ENCODE measurements at places on chromosomes 6 and 20.

DNA sequence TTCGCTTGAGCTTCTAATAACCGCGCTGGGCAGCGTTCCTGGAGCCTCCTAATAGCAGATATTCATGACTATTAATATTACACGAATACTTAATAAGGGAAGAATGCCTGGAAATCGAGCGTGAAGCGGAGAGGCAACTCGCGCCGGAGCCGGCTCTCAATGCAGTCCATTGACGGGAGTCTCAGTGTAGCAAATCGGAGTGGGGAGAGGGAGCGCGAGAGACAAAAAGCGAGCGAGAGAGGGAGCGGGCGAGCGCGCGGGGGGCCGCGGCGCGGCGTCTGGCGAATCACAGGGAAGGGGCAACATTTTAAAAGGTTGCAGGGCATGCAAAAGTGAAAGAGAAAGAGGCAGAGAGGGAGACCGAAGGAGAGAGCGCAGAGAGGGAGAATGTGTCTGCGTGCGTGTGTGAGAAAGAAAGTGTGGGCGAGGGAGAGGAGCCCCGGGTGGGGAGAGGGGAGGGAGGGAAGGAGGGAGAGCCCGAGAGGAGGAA, 2.9 kb downstream of the TFAP2A start:
- peak; percentile 91 for DNase-seq

GRCh38 chr6:3214898-3215297, 12.6 kb downstream of the TUBB2B start:
- peak; percentile 55 for DNase-seq

DNA sequence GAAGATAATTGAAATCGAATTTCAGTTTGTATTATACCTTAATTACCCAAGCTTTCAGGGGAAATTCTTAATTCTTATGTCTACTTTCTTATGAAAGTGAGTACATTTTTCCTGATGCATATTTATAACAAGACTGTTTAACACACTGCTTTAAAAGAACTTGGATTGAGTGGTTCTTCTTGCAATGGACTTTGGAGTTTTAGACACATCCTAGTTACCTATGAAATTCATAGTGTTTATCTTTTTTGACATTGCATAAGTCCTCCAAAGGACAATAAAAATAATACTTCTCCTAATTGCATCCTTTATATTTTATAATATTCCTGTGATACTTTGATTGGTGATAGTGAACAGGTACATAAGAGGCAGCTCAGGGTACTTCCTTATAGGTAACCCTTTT, 395.6 kb upstream of the FLRT3 start:
- no peak for DNase-seq

GRCh38 chr20:17943343-17943742, 25.3 kb downstream of the SNX5 start:
- DNase-seq = no peak

GRCh38 chr6:170134471-170135440, 156.1 kb downstream of the DLL1 start:
- DNase-seq = no peak

- no peak for DNase-seq
Measured at GRCh38 chr6:164396071-164397047, 913.0 kb downstream of the C6orf118 start.

DNA sequence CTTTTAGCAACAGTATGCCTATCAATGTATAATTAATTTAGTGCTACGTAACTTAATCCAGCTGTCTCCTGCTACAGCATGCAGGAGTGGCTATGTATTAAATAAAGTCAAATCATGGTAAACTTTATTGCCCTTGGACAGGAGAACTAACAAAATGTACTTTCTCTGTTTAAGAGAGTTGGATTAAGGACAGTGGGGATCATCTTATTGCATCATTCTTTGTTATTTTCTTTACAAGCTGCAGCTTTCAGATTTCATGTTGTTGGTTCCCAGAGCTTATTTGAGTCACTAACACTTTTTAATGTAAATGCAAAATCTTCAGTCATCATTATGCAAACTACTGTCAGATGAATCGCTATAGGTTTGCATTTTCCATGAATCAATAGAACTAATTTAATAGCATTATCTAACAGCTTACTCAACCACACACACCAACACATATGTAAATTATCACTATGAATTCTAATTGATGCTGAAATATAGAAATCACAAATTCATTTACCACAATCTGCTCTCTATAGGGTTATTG, 424.7 kb downstream of the MMUT start:
- DNase-seq = peak; percentile 2

DNA sequence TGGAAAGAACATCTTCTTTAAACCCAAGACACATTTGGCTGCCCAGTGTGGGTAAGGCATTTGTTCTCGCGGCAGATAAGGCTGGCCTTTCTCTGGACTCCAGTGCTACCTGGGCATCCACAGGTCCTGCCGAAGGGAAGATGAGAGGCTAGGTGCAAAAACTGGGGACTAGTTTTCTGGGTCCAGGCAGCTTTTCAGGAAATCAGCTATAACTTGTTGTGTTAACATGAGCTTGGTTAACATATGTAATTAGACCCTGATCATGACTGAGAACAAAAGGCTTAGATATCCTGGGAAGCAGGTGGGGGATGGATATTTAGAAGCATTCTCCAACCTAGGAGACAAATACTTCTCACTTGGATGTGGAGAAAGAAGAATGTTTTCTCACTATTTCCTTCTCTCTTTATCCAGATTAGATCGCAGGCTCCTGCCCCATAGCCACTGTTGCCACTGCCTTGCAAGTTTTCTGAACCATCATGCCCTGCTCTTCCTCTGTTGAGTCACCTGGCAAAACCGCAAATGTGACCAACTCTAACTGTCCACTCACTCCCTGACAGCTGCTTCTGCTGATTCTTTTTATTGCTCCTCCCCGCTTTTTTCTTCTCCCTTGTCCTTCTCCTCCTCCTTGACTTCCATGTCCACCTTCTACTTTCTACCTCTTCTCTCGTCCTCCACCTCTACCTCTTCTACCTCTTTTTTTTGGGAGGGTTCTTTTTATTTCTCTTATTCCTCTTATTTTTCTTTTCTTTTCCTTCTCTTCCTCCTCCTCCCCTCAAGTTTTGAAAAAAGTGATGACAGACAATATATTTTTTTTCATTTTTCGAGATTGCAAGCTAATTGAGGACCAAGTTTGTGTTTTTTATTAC, 258.1 kb downstream of the UTRN start:
- peak; percentile 28 for DNase-seq

DNA sequence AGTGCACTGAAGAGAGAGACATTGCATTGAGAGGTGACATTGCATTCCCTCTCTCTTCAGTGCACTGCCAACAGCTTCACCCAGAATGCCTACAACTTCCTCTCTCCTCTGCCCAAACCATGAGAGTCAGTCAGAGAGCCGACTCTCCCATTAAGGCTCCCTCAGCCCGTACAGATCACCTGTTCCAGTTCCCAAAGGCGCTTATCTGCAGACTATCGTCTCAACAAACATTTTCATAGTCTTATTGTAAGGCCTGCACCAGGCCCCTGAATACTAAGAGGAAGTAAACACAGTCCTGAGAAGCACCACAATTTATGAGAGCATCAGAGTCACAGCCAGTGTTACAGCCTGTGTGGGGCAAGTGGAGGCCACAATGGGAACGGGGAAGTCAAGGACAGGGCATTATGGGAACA, 53.7 kb downstream of the GFOD1 start:
- no peak for DNase-seq

- DNase-seq = no peak
Measured at GRCh38 chr6:162602759-162603158, 124.8 kb downstream of the PRKN start.

GRCh38 chr6:80126657-80127345, 20.3 kb downstream of the BCKDHB start:
- no peak for DNase-seq

- no peak for DNase-seq
Measured at GRCh38 chr6:168414336-168415097, 26.5 kb upstream of the SMOC2 start.

DNA sequence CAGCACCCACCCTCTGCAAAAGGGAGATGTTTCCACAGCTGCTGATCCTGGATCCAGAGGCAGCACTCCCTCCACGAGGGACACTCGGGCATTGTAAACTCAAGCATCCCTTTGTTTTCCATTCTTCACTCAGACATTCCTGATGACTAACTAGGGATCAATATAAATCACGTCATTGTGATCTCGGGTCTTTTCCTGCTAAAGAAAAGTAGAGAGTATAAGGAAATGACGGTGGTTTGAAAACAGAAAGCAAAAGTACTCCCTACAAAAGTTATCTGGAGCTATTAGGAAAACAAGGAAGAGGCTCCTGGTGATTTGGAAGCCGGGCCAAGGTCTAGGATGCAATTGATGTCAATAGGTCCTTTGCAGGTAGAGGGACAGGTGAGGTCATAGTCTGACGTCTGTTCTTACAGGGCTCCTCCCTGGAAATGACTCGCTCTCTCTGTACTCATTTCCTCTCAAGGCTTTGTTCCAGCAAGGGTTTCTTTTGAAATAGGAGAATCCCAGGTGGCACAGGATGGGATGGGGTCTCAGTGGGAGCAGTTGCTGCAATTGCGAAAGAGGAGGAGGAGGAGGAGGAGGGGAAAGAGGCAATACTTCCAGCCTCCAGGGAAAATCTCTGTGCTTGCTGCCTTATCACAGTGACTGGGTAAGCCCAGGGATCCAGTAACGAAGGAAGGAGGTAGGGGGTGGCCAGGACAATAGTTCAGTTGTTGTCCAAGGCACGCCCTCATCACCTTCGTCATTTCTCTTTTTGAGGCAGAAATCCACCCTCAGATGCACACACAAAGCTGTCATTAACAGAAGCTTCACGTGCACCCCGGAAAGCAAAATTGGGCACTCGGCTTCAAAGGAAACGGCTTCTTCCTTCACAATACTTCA, 222.8 kb downstream of the LY86 start:
- DNase-seq = peak; percentile 67

DNA sequence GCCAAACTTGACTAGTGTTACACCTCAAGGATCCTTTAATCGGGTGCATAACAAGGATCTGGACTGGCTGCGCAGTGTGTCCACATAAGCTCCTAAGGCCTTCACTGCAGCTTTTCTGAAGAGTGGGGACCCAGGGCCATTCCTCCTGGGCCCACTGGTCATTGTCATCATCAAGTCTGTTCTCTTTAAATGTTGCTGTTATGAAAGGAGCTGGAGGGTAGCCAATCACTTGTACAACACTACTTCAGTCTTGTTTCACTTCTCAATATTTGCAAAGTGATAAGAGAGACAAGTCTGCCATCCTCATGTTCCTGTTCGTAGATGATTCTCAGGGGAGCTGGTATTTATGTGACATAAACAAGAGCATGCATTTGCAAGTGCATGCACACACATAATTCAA, 149.8 kb downstream of the SYNDIG1 start:
- no peak for DNase-seq

GRCh38 chr6:75205776-75206575, at the start of gene COL12A1:
Gene COL12A1, minus strand, starts transcription at chr6:75206053. Its CDS starts 3,261 bp downstream, at chr6:75202792.
- DNase-seq = peak; percentile 100

- peak; percentile 34 for DNase-seq
Measured at GRCh38 chr6:37038292-37039198, 33.1 kb downstream of the FGD2 start.

DNA sequence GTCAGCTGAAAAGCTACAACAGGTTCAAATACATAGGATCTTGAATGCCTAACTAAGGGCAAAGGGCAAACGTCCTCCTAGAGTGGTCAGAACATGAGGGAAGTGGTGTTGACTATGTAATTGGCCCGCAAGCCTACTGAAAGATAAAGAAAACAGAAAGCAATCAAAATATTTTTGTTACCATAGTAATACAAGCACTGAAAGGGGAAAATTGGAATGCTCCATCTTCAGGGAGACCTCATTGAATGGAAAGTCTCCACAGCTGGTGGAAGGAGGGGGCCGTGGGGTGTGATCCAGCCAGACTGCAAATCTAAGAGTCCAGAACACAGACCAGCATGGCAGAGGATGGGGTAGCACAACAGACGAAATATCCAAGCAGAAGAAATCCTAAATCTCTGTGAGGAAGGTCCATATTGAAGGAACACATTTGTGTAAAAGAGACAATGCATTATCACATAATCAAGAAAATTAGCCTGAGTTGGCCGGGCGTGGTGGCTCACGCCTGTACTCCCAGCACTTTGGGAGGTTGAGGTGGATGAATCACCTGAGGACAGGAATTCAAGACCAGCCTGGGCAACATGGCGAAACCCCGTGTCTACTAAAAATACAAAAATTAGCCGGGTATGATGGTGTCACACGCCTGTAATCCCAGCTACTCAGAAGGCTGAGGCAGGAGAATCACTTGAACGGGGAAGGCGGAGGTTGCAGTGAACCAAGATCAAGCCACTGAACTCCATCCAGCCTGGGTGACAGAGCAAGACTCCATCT, 39.5 kb downstream of the MTFR2 start:
- no peak for DNase-seq

DNA sequence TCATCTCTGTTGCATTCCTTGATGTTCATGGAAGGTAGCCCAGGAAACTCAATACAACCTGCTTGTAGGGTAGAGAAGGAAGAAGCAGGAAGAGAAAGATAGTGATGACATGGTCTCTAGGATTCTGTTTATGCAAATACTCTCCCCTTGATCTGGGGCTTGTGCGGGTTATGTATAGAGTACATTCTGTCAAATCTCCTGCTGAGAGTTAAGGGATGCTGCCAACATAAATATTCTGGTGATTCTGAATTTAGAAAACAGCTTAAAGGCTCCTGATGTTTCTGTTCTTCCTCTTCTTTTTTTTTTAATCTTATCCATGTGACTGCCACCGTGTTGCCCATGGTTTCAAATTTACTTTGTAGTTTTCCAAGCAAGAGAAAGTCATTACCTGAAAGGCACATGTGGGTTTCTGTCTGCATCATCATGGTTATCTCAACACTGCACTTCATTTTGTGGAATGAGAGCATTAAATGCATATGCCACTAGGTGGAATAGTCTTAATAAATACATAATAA, 150.6 kb downstream of the RPS12 start:
- no peak for DNase-seq

DNA sequence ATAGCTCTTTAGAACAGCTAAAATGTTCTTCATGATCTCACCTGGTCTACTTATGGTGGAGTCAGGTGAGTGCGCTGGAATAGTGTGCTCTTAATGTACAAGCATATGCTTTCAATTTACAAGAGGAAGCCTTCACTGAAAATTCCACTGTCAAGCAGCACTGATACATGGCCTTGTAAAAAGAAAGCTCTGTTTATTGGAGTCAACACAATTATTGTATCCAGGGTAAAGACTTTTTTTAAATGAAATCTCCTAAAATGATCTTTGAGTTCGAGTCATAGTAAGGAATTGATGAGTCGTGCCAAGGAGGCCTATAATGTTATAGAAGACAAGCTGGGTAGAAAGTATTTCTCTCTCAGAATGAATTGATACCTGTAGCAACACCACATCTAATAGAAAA, 41.6 kb upstream of the CARMIL1 start:
- no peak for DNase-seq

DNA sequence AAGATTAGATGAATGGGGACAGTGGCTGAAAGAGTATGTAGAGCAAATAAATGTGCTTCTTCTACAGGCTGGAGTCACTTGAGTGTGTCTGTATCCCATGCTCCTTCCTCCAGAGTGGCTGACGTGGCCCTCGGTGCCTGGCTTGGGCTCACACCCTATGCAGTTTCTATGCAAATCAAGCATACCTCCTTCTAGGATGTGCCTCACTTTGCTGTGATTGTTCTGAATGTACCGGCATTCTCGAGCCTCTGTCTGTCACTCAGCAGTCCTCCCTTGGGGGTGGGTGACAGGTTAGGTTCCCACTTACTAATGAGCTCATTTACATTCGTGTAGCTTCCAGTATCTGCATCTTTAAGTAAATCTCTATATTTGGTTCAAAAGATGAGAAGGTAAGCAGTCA, 55.1 kb upstream of the HDDC2 start:
- no peak for DNase-seq

- peak; percentile 99 for DNase-seq
Measured at GRCh38 chr6:22828179-22829062, 259.1 kb downstream of the HDGFL1 start.
